ENCODE measurements at places on chromosomes 1 and 21.

- no peak for DNase-seq
- H3K36me3 ChIP-seq: no peaks in the 10 kb centered on the region
- H3K4me3 ChIP-seq: no peak overlapping the region
- peaks cover 3% of the 10 kb centered on the region for H3K27me3 ChIP-seq
- H3K27ac ChIP-seq: no peak overlapping the region
These were observed 78.5 kb upstream of the CDC42BPA start for GRCh38 chr1:227396539-227397353.

- H3K27ac ChIP-seq: no peak overlapping the region
- peaks cover under 1% of the 10 kb centered on the region for H3K4me1 ChIP-seq
- peaks cover 36% of the 10 kb centered on the region for H3K36me3 ChIP-seq
- H3K27me3 ChIP-seq: no peaks in the 10 kb centered on the region
These were observed 6.7 kb downstream of the HMGN2 start for GRCh38 chr1:26478988-26479387.

- H3K4me1 ChIP-seq: peaks cover 3% of the 10 kb centered on the region
- no peaks in the 10 kb centered on the region for H3K27me3 ChIP-seq
- no peak for DNase-seq
- H3K27ac ChIP-seq: no peak overlapping the region
- H3K36me3 ChIP-seq: no peaks in the 10 kb centered on the region
- no peak overlapping the region for H3K4me3 ChIP-seq
These were observed 61.1 kb upstream of the DMRTB1 start for GRCh38 chr1:53398091-53398490.

- no peak overlapping the region for H3K27ac ChIP-seq
- H3K27me3 ChIP-seq: no peaks in the 10 kb centered on the region
- peaks cover 12% of the 10 kb centered on the region for H3K4me1 ChIP-seq
- no peak for DNase-seq
These were observed 34.4 kb upstream of the RNF19B start for GRCh38 chr1:32998997-32999396.

GRCh38 chr1:82820816-82821215, 1020.1 kb downstream of the ADGRL2 start:
- H3K27me3 ChIP-seq: no peaks in the 10 kb centered on the region
- H3K36me3 ChIP-seq: no peaks in the 10 kb centered on the region
- no peak for DNase-seq
- no peaks in the 10 kb centered on the region for H3K4me1 ChIP-seq

All from effector memory CD4-positive, alpha-beta T cell (primary cell).